MM.1S (cell line): ENCODE measurements at places on chromosomes 6 and 20.

DNA sequence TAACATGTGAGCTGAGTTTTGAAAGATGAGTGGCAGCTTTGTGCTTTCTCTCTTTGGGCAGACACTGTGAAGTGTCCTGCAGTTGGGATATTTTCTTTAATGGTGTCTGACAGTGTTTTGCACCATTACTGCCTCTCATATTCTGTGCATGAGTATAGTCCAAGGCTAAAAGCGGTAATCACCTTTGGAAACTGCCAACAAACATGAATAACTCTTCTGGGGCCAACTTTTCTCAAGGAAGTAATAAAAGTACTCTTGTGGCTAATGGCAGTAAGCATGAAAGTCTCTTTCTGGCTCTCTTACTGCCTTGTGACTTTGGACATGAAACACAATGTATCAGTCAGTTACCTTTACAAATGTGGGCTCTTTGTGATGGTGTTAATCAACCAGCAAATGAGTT is 91.7 kb upstream of the SOX4 start:
- DNase-seq, result no peak

- no peak for DNase-seq
These were observed 276.7 kb downstream of the FARS2 start for GRCh38 chr6:5537967-5538366.

DNA sequence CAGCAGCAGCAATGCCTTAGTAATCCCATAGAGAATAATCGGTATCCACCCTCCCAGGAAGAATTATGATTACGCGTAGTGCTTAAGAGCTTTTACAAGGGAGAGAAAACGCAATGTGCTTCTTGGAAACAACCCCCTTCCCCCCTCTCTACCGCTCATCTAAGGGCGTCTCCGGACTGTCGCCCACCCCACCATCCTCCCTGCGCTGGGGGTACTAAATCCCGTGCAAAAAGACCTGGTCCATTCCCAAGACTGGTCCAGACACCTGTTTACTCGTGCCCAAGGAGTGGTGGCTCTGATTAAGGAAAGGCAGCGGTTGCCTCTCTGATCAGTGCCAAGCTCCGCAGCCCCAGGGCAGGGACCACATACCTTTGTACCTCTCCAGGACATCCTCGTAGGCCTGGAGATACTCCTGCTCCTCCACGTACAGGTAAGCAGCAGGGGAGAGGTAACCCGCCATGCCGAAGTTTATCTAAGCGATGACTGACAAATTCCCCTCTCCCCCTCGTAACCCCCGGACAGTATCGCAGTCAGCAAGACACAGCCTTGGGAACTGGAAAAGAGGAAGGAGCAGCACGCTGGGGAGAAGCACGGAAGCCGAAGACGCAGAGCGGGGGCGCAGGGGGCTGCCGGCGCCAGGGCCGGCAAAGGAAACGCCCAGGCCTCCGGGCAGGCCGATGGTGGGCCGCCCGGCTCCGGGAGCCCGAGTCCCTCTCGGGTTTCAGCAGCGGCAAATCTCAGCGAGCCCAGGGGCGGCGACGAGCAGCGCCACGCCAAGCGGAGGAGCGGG is 112.0 kb upstream of the BEND6 start:
- DNase-seq, result peak; percentile 36

GRCh38 chr6:10884245-10884972 is 2.4 kb upstream of the SYCP2L start:
- no peak for DNase-seq

DNA sequence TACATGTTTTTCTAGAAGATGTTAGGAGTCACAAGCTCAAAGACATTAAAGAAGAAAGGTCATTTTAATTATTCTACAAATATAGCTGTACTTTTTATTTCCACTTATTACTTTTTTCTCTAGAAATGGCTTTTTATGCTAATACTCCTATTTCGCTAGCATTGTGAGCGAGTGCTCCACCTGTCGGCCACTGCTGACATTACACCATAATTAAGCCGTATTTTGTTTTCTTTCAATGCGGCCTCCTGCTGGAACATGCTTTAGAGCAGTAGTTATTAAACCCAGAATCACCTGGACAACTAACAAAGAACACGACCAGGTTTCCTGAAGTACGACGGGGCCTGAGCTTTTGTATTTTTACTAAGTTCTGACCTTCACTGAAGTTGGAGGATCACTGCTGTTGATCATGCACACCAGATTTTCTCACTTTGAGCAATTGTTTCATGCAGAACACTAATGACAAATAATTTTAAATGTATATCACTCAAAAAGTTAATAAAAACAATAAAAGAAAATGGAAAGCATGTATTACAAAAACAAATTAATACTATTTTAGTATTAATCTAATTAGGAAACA is 74.1 kb upstream of the PAK5 start:
- DNase-seq, result peak; percentile 63

GRCh38 chr6:143562143-143562542 is 50.6 kb upstream of the FUCA2 start:
- DNase-seq, result no peak

DNA sequence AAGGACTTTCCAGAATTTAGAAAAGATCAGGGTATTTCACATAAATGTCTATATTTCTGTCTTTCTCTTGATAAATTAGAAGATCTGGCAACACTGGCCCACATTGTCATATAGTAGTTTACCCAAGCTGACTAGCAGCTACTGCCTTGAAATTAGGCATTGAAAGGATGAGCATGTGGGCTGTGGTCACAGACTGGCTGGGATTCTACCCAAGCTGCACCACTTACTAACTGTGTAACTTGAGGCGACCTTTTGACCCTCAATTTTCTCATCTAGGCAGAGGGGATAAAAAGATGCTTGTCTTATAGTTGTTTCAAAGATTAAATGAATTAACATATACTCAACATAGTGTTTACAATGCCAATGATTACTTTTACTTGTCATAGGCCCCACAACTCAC is 152.7 kb upstream of the BMP2 start:
- no peak for DNase-seq

DNA sequence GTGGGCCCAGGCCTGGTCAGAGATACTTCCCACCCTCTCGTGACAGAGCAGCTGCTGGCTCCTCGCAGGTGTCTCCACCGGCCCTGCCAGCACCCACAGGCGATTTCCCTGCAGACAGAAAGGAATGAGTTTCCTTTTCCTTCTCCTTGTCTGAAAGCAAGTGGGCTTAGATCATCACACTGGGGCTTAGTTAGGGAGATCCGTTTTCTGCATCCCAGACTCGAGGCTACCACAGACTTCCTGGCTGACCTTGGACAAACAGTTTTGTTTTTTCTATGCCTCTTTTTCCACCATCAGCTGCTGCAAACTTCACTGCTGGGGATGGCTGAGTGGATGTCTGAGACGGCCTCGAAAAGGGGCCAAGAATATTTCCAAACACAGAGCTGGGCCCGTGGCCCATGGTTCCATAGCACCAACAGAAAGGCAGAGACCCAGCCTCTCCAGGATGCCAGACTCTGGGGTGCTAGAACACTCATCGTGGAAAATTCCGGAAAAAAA is 86.5 kb downstream of the BANF2 start:
- no peak for DNase-seq

- no peak for DNase-seq
These were observed 5.7 kb downstream of the SASH1 start for GRCh38 chr6:148348335-148348734.

- DNase-seq, result peak; percentile 19
These were observed 646.3 kb downstream of the UTRN start for GRCh38 chr6:144931172-144932035.

DNA sequence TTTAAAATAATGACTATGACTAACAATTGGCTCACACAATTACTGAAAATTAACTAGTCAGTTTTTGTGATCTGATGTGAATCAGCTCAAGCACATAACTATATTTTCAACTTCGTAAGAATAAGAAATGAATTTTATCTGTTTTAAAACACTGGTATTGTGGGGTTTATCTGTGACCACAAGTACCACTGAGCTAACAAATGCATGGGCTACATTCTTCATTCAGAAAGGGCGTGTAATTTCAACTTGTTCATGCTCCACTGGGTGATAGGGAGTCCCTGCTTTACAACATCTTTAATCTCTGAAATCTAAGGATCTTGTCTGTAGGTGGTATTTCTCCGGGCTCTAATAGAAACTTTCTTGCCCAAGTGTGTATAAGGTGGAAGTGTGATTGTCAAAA is 1311.5 kb upstream of the GJE1 start:
- no peak for DNase-seq

- no peak for DNase-seq
These were observed 253.4 kb downstream of the PREX1 start for GRCh38 chr20:48574383-48574782.

DNA sequence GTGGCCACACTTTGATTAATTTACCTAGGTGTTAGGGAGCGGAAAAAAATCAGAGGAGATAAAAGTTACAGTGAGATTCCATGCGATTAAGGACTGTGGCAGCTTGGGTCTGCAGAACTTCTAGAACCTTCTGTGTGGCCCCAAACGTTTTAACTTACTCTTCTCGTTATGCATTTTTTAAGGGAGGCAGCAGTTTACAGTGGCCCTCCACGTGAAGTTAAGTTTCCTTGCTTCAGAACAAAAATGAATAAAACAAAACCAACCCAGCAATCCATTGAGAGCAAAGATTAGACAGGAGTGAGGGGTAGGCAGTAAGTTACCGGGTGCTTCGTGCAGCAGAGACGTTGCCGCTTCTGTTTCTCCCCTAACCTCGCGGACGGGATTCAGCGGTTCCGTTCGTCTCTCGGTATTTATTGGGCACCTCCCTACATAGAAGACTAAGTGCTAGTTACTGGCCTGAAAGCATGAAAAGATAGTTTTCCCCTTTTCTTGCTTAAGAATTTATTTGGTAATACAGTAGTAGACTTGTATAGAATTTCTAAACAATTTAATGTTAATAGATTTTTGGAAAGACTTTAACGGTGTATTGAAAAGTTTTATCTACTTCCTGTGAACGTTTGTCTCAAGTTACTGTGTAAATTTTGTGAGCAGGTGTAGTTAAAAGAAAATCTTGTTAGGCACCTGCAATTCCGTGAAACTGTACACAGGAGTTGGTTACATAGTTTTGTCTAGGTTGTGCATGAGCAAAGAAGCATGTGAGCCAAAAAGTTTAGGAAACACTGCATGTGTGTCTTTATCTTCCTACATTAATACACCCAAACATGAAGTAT is 1.1 kb downstream of the BAG2 start:
- DNase-seq, result peak; percentile 27

DNA sequence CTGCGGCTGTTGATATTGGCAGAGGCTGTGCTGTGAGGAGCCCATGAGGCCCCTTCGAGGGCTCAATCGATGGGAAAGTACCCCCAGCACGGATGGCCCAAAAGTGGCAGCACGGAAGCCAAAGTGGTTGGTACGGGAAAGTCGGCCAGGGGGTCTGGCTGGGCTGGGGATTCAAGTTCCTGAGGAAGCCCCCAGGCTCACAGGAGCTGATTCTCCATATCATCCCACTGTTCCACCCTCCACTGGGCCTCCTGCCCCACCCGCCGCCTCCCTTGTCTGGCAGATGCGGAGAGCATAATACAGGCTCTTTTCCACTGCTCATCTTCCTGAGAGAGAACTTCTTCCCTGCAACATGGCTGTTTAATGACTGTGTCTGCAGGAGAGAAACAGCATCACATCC is 217.8 kb upstream of the CST7 start:
- no peak for DNase-seq

DNA sequence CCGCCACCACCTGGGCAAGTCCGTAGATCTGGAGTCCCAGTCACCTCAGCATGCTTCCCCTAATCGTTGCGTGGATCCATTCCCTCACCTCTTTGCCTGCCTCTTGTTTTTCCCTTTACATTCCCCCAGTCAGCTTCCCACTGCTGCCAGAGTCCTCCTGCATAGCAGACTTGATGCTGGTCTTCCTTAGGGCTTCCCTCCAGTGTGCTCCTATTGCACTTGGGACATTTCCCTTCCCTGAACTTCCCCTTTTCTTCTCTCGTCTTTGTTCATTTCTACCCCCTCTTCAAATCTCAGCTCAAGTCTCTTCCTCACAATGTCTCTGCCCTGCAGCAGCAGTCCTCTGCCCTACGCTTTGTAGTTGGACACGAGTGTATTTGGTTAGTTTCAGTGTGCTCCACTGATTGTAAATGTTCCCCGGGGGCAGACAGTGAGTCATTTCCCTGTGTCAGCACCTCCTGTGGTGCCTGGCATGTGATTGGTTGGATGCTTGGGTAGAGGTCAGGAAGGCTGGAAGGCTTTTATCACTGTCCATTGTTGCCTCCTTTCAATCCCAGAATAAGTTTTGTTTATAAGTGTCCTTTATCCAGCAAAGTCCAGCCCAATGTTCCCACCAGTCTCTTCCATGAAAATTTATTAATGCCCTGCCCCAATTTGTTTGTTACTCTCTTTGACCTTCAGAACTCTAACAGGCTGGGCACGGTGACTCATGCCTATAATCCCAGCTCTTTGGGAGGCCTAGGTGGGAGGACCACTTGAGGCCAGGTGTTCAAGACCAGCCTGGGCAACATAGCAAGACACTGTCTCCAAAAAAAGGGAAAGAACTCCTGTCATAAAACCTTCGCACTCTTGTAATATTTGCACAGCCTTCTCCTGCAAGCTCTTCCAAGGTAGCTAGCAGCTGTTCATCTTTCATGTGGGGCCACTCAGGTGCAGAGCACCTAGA is 38.3 kb downstream of the FAM120B start:
- DNase-seq, result no peak

- DNase-seq, result no peak
These were observed 30.0 kb upstream of the FABP7 start for GRCh38 chr6:122749451-122750050.

GRCh38 chr6:18269253-18269652 is 4.9 kb upstream of the DEK start:
- no peak for DNase-seq

DNA sequence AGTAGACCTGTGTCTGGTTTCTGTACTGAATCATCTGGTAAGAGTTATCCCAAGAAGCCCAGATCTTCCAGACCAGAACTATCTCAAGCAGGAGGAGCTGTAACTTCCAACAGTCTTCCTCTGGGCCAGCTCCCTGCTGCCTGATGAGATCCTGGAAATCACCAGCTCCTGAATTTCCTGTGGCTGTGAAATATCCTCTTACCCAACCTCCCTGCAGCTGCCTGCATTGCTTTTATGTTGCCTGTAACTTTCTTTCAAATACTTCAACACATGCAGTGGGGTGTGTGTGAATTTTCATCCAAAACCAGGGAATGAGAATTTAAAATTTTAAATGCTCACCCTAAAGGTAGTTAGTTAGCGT is 160.5 kb upstream of the LAMP5 start:
- no peak for DNase-seq

- DNase-seq, result peak; percentile 52
These were observed 398.6 kb downstream of the KHDRBS2 start for GRCh38 chr6:61887423-61887822.

- no peak for DNase-seq
These were observed 156.8 kb upstream of the KCNQ5 start for GRCh38 chr6:72464791-72465691.

DNA sequence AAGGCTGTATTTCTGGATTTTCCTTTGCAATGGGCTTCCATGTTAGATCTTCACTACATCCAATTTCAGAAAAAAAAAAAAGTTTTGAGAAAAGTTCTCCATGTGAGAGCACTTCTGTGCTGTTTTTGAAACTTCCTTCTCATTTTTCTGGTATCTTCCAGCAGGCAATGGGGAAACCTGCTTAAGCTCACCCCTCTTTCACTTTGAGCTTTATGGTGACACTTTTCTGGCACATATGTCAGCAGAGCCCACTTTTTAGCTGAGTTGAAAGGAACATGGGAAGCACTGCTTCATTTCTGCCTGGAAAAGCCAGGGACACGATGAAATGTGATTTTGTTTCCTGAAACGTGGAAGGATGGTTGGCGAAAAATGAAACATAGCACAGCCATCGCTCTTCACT is 293.7 kb downstream of the PLCB1 start:
- no peak for DNase-seq
